ENCODE measurements at places on chromosomes 7 and 10.

- DNase-seq, result no peak
Measured at GRCh38 chr10:110617425-110618229, 26.5 kb upstream of the RBM20 start.

DNA sequence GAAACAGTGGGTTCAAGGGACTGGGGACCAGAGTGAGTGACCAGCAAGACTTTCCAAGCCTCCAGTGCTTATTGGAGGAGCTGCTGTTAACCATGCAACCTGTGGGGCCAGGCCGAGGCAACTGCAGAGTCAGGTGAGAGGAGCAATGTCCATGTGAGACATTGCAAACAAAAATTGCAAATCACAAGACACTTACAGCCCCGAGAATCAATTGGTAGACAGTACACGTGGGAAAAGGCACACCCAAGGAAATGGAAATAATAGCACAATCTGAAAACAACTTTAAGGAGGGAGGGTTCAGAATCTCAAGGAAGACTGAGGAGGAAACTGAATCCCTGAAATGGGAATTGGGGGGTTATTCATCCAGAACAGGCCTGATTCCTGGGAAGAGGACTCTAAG is 72.6 kb downstream of the GLRX3 start:
- no peak for DNase-seq

- DNase-seq, result no peak
Measured at GRCh38 chr7:134357486-134357885, 40.8 kb upstream of the SLC35B4 start.

GRCh38 chr10:3324612-3325038 is 152.0 kb upstream of the PITRM1 start:
- no peak for DNase-seq

GRCh38 chr10:73991884-73992245 is 6.1 kb upstream of the VCL start:
- DNase-seq, result peak; percentile 47

- no peak for DNase-seq
Measured at GRCh38 chr10:110756876-110757275, 112.7 kb downstream of the RBM20 start.

GRCh38 chr10:86753051-86753450 is 3.4 kb upstream of the BMPR1A start:
- no peak for DNase-seq

GRCh38 chr7:34107276-34107675 is 201.9 kb downstream of the BMPER start:
- DNase-seq, result no peak

DNA sequence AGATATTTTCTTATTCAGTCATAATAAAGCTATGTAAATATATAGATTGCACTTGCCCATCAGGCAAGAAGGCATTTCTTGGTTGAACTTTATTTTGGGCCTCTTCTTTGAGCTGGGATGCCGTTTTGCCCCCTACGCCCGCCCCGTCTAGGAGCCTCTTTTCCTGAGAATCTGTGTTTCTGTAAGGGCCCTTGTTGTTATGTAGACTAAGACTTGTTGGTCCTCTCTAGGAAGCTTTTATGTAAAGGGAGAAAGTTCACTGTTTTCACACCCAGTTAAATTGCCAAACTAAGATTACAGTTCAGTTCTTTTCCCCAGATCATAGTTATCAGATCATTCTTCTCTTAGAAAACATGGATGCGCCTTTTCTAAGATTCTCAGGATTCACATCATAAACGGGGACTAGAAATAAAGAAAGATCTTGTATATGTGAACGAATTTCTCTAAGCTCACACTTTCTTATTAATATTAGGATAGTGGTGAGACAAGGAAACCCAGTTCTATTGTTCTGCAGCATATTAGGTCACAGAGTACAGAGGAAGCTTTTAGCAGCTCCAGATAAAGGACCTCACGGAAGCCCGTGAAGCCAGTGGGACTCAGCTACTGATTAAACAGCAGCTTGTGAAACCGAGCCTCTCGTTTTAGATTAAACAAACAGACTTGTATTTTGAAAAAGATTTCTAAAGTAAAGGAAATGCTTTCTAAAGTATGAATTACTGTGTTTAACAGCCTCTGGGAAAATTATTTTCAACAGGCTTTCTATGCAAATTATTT is 3.8 kb downstream of the LMTK2 start:
- no peak for DNase-seq

GRCh38 chr10:36157486-36157885 is 515.4 kb upstream of the FZD8 start:
- no peak for DNase-seq

GRCh38 chr7:462173-463103 is 57.2 kb downstream of the PDGFA start:
- DNase-seq, result no peak

GRCh38 chr7:126696256-126697038 is 556.3 kb downstream of the GRM8 start:
- no peak for DNase-seq

GRCh38 chr7:95018021-95018420 is 110.6 kb downstream of the PPP1R9A start:
- DNase-seq, result no peak

DNA sequence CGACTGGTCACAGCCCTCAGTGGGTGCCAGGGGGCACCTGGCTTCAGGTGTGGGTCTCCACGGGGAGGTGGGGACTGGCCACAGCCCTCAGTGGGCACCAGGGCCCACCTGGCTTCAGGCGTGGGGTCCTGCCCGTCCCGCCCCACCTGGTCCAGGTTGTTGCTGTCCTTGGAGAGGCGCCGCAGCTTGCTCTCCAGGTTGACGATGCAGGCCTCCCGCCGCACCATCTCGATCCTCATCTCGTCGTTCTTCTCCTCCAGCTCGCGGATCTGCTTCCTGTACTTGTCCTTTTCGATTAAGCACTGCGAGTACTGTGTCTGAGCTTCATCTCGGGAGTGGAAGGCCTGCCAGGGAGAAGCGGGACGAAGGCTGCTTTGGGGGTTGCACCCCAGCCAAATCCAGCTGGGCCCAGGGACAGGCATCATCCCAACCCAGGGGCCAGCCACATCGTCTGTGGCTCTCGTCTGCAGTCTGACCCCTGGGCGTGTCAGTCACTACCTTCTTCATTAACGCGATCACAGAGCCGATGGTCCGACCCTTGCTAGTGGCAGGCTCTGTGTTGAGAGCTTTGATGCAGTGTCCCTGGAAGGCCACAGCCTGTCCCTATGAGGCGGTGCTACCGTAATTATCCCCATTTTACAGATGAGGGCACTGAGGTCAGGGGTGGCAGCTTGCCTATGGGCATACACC is 92.9 kb upstream of the GNA12 start:
- DNase-seq, result no peak

- DNase-seq, result no peak
Measured at GRCh38 chr10:126808103-126808502, 97.1 kb upstream of the DOCK1 start.

DNA sequence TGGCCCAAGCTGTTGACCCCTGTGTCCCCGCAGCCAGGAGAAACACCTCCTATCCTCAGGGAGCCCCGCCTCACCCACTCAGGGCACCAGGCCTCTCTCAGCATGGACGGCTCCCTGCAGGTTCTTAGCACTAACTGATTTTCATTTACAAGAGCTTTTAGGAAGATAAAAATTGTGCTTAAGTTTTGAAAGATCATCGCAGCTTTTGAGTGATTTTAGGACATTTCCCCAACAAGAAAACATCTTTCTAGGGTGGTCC is 22.1 kb downstream of the EBF3 start:
- no peak for DNase-seq

DNA sequence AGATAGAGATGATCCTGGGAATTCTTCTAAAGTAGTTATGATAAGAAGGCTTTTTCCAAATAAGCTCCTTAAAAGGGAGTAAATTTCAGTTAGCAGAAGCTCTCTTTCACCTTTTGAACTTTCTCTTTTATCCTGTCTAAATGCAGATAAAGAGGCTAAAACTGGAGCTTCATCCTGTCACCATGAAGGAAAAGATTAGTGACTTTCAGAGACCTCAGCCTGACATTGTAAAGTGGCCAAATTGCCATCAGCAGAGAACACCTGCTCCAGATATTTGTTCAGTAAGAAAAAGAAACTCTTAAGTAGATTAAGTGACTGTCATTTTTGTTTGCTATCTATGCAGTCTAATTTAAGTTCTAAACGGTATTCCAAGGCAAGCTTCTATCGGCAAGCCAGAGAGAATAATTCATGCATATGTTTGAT is 18.3 kb downstream of the VWDE start:
- DNase-seq, result no peak

DNA sequence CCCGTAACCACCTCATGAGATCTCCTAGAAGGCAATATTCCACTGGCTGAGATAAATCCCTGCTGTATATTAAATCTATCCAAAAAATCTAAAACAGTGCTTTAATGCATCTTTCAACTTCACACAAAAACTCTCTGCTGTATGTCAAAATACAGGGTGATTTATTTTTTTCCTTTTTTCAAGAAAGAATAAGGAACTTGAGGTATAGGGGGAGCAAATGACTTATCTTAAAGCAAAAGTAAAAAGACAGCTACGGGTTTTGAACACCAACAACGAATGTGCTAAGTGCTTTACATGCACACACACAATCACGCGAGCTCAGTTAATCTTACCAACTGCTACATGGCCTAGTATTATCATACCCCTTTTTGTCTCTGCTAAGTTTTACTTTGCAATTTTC is 168.9 kb upstream of the PHF14 start:
- no peak for DNase-seq

DNA sequence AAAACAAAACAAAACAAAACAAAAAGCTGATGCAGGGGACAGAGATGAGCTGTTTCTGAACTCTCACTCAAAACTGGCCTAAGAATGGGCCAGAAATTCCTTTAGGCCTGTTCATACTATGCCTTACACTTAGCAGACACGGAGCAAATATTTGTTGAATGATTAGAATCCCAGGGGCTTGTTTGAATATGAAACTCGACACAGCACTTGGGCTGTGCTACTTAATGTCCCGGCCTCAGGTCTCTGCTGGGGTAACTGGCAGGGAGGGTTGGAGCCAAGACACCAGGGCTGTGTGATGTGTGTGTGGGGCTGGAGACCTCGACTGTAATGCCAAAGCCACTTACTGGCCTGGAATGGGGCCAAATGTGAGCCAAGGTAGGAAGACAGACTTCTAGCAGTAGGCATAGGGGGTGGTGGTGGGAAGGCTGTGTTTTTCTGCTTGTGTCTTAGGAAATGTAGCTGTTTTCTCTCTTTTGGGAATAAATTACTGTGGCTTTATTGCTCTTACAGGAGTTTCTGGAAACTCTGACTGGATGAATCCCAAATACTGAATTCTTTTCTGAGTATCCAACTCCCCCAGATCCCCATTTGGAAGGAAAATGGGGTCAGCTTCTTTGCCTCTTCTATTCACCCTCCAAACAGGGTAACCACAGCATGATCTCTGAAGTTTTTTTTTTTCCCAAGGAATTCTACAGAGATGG is 66.7 kb downstream of the EMX2 start:
- DNase-seq, result no peak
